ENCODE measurements at places on chromosomes 3 and 15.

- no peak for DNase-seq
Observed at GRCh38 chr3:71304684-71305083, 278.8 kb downstream of the FOXP1 start.

DNA sequence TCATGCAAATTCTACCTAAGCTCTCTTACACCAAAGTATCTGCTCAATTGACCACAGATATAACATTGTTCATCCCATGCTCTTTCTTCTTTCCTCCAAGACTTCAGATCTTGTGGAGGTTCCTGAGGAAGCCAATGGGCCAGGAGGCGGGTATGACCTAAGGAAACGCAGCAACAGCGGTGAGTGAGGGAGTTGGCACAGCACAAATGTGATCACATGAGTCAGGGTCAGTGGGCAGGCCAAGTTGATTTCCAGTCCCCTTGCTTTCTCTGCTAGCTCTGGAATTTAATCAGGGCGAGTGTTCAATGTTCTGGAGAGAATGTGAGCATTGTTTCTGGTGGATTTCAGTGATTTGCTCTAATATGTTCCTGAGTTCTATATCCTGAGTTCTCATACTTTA lies 112.7 kb downstream of the STAC start:
- DNase-seq = no peak

GRCh38 chr3:195896361-195897080 lies 11.8 kb downstream of the TNK2 start:
- DNase-seq = no peak

DNA sequence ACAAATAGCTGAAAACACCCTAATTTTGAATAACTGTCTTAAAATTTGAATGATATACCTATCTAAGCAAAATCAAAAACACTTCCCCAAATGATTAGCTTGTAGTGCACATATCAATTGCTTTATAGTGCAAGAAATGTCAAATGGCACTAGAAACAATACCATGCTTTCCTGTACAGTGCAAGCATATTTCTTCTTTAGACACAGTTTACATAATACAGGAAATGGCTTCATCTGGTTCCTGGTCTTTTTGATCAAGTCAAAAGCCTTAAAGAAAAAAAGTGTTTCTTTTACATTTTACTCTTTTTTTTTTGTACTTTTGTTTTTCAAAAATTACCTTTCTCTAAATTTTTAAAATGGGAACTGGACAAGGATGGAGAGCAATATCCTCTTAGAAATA lies 352.1 kb downstream of the MECOM start:
- DNase-seq = no peak

- no peak for DNase-seq
Observed at GRCh38 chr3:25904206-25904605, 114.3 kb downstream of the OXSM start.

- no peak for DNase-seq
Observed at GRCh38 chr3:3107858-3108257, 2.3 kb downstream of the IL5RA start.

GRCh38 chr15:69323893-69324430 lies 25.2 kb downstream of the PAQR5 start:
- DNase-seq = no peak

DNA sequence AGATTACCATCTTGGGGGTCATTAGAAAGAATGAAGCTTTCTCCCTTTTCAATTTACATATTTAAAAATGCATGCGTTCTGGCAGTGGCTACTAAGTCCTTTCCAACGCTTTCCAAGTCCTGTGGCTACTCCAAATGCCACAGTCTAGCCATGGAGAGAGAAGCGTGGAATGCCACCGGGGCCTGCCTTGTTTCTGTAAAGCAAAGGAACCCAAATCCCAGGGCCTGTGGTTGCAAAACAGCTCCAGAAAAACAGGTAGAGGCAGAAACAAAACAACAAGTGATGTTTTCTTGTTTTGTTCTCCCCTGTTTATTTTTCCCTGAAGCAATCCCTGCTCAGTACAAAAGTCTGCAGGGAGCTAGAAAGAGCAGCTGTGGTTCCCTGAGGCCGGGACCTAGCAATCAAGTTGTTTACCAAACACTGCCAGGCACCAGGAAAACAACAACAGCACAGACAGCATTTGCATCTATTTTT lies 85.5 kb downstream of the FOXP1 start:
- no peak for DNase-seq

GRCh38 chr15:101120987-101121386 lies 130.9 kb downstream of the CHSY1 start:
- DNase-seq = no peak

- no peak for DNase-seq
Observed at GRCh38 chr3:140347151-140347550, 330.7 kb upstream of the TRIM42 start.

GRCh38 chr3:169771497-169772304 lies 1.5 kb upstream of the MYNN start:
- DNase-seq = peak; percentile 19

DNA sequence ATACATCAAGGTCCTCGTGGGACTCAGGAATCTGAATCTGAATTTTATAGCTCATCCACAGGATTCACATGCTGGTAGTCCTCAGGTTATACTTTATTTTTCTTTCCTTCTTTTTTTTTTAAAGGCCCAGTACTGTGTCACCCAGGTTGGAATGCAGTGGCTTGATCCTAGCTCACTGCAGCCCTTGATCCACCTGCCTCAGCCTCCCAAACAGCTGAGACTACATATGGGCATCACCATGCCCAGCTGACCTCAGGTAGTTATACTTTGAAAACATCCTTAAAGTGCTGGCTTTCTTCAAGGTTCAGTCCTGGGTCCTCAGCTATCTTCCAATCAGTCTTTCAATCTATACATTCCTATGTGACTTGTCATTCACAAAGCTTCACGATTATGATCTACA lies 38.2 kb downstream of the SNX4 start:
- DNase-seq = no peak

- no peak for DNase-seq
Observed at GRCh38 chr15:101047301-101047781, 128.2 kb downstream of the LRRK1 start.

DNA sequence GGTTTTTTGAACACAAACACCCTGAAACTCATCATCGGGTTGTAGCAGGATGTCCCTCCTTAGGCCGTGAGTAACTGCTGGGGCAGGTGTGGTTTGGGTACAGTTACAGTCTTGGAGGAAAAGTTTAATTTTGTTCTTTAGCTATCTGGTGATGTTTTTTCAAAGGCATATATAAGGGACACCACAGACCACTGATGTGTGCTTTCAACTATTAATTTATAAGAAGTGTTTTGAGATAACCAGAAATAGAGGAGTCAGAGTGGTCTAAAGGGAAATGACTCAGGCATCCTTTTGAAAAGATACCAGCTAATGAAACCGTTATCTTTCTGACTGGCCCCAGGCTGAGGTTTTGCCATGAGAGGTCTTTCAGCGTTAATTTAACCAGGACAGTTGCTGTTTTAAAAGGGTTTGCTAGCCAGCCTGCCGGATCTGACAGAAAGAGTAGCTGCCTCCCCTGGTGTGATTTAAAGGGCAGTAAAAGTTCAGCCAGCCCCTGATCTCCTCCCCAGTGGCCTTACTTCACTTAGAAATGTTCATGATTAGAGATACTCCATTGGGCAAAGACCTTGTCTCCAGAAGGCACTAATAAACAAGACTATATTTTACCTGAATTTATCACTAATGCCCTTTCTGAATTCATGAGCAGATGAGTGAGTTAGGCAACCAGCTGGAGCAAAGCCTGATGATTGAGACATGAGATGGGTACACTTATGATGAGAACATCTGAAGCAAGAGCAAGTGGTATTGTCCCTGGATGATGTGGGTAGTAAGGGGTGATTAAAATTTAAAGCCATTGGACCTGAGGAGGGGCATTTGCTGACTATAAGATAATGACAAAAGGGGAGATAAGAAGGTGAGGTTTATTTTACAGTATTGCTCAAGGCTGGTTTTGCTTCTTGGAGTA lies 482.5 kb upstream of the TBL1XR1 start:
- no peak for DNase-seq

DNA sequence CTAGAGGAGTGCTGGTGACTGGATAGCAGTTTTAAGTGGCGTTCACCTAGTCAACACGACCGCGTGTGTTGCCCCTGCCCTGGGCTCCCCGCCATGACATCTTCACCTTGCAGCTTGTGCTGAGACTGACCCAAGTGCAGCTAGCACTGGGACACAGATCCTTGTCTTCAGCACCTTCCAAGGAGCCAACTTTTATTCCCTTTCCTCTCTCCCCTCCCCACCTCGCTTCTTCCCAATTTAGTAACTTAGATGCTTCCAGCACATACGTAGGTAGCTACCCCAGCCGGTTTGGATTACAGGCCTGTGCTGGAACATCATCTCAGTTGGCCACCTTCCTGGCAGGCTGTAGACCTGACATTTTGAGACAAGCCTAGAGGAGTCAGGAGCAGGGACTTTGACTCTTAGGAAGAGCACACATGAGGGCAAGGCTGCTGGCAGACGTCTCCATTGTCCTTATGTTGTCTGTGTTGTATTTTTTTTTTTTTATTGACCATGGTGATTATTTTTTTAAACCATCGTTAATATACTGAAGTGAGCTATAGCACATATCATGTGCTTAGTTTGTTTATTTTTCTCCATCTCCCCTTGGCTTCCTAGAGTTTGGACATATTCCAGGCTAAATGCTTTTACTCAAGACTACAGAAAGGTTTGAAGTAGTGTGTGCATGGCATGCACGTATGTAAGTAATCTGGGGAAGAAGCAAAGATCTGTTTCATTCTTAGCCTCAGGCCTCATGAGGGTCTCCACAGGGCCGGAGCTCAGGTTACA lies 61.1 kb downstream of the AAGAB start:
- DNase-seq = no peak

GRCh38 chr3:57086201-57086600 lies 25.7 kb downstream of the SPATA12 start:
- DNase-seq = no peak

Measured in T-helper 2 cell (primary cell).